IPS-NIHi11 (cell line): ENCODE measurements at places on chromosomes 11 and 22.

- no peak for DNase-seq
Measured at GRCh38 chr22:37442537-37442936, 15.3 kb upstream of the ELFN2 start.

GRCh38 chr22:50674130-50674500 is 1.5 kb downstream of the SHANK3 start:
- DNase-seq = peak; percentile 82

DNA sequence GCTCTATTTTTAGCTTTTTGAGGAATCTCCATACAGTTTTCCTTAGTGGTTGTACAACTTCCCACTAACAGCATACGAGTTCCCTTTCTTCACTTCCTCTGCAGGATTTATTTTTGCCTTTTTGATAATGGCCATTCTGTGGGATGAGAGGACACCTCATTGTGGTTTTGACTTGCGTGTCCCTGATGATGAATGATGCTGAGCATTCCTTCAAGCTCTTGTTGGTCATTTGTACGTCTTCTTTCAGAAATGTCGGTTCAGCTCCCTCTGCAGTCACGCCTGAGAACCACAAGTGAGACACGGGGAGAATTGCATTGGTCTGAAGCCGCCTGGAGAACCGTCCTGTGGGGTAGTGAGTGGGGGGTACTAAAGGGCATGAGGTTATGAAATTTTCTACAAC is 2.0 kb upstream of the KRTAP5-10 start:
- peak; percentile 71 for DNase-seq

DNA sequence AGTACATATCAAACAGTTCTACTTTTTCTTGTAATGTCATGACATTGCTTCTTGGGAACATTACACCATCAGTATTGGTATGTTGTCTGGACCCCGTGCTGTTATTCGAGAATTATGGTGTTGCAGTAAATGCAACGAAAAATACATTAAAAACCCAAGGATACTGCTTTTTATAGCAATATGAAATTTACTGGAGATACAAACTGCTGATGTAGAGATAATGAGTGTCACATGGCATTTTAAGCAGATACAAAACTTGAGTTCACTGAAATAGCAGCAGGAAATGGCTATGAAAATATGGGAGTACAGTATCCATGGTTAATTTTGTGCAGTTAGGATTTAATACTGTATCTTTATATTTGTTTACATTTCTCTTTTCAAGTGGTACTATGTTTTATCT is 7.4 kb upstream of the CARD16 start:
- no peak for DNase-seq

DNA sequence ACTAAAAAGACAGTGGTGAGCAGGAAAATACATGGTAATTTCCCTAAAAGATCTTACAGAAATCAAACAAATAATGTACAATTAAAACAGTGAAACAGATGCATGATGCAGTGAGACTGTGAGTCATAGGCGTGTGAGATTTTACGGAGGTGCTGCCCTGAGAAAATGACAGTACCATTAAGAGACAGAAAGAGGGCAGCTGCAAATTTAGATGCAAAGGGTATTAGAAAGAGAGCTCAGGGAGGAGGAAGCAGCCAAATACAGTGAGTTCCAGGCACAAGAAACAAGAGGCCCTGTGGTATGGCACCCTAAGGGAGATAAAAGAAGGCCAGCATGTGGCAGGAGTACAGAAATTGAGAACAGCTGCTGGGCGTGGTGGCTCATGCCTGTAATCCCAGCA is 88.5 kb upstream of the FIBIN start:
- DNase-seq = peak; percentile 6

DNA sequence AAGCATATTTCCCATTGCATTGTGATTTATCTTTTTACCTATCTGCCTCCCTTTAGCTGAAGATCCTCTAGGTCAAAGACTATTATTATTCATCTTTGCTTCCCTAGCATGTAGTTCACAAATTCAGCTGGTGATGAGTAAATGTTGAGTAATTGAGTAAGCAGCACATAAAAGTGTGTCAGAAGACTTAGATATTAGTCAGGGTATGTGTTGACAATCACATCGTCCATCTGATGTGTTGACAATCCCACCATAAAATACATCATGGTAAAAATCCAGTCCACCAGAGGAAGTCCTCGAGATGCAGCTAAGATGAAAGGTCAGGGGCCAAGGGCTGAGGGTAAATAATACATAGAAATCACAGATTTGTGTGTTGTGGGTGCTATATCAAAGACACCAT is 22.9 kb upstream of the ABTB2 start:
- no peak for DNase-seq

DNA sequence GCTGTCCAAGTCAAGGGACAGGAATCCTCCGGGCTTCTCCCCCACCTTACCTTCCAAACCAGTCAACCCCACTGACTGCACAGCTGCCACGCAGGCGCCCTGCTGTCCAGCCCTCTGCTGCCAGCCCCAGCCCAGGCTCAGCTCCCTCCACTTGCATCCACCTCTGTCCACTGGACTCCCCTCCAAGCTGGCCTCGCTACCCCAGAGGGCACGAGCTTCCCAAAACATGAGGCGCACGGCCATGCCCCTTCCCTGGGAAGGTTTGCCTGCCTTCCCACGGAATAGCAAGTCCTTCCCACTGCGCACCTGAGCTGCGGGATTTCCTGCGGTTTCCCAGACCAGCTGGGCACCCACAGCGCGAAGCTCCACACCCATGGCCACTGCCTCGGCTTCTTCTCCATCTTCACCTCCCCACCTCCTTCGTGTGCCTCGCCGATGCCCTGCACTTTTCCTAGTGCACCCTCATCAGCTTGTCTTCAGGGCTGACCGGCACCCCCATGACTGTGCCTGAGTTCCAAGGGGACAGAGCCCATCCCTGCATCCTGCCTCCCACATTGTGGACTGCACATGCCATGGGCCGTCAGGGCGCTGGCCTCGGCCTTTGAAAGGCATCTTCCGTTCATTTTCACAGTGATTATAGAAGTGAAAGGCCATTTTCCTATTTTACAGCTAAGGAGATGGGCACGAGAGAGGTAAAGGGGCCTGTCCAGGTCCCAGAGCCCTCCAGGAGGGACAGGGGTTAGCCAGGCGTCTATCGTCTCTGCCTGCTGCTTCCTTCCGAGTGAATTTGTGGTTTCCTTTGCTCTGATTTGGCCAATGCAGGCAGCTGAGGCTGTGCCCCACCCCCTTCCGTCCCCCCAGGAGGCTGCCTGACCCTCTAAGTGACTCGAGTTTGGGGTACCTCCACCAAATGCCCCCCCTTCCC is 16.4 kb downstream of the IFITM10 start:
- no peak for DNase-seq

DNA sequence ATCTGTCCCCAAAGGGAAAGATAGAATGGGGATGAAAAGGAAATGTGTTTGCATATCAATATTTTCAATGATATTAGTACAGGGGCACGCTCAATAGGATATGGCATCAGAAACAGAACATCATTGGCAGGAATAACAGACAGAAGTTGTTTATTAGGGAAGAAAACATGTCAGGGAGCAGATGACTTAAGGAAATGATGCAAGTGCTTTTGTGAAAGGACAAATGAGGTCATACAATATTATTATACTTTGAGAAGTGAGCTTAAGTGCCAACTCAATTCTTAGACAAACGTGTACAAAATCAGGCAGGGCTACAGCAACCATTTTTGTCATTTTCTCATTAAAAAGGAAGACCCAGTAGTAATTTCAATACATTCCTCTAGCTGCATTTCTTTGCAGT is 388.4 kb downstream of the SOX6 start:
- no peak for DNase-seq

- DNase-seq = no peak
Measured at GRCh38 chr11:123973816-123974215, 3.8 kb downstream of the OR10S1 start.

DNA sequence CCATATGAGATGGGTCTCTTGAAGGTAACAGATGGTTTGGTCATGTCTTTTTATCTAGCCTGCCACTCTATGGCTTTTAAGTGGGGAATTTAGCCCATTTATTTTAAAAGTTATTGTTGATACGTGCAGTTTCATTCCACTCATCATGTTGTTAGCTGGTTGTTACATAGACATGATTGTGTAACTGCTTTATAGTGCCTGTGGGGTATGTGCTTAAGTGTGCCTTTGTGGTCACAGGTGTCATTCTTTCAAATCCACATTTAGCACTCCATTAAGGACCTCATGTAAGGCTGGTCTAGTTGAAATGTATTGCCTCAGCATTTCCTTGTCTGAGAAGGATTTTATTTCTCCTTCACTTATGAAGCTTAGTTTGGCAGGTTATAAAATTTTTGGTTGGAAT is 263.8 kb upstream of the LUZP2 start:
- no peak for DNase-seq

- no peak for DNase-seq
Measured at GRCh38 chr11:129595038-129595962, 219.7 kb downstream of the BARX2 start.

DNA sequence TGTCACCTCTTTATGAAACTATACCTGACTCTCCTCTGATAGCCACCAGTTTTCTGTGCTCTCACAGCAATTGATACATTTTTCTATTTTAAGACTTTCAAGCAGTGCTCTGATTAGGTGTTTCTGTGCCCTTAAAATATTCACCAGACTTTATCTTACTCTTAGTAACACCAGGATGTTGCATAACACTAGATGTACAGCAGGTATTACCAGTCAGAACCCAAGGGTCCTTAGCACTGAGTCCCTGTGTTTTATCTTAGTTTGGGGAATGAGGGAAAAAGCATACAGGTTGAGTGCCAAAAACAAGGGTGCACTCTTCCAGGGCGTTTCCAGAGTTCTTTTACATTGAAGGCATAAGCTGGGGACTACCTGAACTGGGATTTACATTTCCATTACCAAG is 51.4 kb downstream of the COPB1 start:
- DNase-seq = no peak

GRCh38 chr11:95295382-95296149 is 64.6 kb upstream of the SESN3 start:
- no peak for DNase-seq

GRCh38 chr22:47324435-47324990 is 562.1 kb downstream of the TBC1D22A start:
- DNase-seq = no peak

DNA sequence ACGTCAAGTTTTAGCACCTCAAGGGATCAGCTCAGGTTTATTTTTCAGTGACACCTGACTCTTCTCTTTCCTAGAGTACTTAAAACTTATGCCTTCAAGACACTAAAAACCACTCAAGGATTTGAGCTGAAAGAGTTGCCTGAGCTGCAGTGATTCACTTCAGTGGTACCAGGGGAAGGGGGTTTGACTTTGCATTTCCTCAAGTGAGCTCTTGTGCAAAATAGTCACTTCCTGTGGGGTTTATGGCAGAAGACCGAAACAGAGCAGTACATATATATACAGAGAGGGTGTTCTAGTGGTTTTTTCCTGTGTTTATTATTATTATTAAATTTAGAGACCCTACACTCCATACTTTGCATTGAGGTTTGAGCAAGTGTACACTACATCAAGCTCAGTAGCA is 60.7 kb downstream of the DBX1 start:
- DNase-seq = no peak

- peak; percentile 44 for DNase-seq
Measured at GRCh38 chr11:113540416-113541330, 65.5 kb upstream of the DRD2 start.

- DNase-seq = peak; percentile 74
Measured at GRCh38 chr11:66291706-66292542, at the start of gene TMEM151A. Gene TMEM151A (plus strand): TSS chr11:66291894. CDS start chr11:66292014, 120 bp downstream.

GRCh38 chr11:111245425-111245824 is at the start of gene POU2AF2:
Gene POU2AF2 (plus strand): TSS chr11:111245725. CDS start chr11:111245854, 129 bp downstream.
- DNase-seq = no peak

DNA sequence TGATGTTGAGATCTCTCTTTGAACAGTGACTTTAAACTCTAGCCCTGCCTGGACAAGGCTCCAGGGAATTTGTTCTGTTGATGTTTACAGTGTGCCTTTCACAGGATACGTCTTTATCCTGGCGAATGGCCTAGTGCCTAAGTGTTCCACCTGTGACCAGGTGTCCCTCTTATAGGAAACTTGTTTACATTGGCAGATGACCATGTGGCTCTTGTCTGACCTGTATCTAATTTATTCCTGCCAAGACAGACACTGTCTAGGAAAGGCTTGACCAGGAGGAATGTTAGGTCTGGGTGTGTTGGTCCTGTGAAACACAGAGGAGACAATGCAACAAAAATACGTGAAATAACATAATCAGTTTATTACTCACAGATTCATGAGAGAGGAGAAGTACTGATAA is 875.6 kb downstream of the METTL15 start:
- no peak for DNase-seq

GRCh38 chr22:19591568-19591967 is 67.4 kb upstream of the CLDN5 start:
- DNase-seq = no peak

- peak; percentile 99 for DNase-seq
Measured at GRCh38 chr11:65261591-65262380, at the start of gene POLA2. Gene POLA2 (plus strand): TSS chr11:65261962. CDS start chr11:65262293, 331 bp downstream.

DNA sequence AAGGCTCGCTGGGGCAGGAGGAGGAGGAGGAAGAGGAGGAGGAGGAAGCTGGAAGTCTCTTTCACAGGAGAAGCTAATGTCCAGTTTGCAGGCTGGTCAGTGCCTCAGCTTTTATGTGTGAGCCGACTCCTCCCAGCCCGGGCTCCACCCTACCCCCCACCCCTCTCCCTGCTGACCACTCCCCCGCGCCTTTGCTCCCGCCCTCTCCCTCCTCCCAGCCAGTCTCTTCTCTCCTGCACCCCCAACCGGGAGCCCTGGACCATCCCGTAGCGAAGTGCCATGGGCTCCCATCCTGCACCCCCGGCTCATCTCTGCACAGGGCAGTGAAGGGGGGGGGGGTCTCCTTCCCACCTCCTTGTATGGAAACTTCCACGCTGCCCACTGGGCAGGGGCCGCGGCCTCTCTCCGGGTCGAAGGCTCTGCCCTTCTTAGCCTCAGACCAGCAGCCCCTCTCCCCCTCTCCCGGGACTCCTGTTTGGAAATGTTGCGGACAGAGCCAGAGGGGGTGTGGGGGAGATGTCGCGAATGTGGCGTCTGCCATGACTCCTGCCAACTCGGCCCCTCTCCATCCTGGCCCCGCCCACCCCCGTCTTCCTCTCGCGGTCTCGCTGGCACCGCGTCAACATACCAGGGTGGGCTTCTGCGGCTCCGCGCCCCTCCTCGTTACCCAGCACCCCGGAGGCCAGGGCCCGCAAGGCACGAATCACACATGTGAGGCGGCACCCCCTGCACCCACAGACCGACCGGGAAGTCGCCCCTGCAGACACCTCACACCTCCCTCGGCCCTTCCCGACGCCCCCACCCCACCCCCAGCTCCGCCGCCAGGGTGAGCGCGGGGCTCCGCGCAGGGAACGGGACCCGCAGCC is 1.8 kb downstream of the IGF2 start:
- DNase-seq = peak; percentile 92

DNA sequence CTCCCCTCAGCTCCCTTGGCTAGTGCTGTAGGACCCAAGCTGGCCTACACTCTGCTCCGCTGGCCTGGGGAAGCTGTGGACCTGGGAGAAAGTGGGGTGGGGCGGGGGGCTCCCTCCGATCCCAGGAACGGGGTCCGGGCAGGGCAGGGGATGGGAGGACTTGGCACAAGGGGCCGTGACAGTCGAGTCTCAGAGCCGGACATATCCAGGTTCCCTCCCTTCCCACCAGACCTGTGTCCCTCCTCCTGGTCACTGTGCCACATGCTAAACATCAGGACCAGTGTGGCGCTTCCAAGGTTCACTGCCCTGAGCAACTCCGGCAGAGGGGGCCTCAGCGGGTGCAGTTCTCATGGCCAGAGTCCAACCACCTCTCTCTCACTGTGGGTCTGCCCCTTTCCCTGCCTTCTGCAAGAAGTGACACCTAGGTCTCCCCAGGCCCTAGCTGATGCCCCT is 2.0 kb downstream of the DUSP8 start:
- DNase-seq = no peak

- DNase-seq = no peak
Measured at GRCh38 chr22:47370448-47371262, 608.2 kb downstream of the TBC1D22A start.
